ELR (cell line): ENCODE measurements at places on chromosomes 6 and 20.

DNA sequence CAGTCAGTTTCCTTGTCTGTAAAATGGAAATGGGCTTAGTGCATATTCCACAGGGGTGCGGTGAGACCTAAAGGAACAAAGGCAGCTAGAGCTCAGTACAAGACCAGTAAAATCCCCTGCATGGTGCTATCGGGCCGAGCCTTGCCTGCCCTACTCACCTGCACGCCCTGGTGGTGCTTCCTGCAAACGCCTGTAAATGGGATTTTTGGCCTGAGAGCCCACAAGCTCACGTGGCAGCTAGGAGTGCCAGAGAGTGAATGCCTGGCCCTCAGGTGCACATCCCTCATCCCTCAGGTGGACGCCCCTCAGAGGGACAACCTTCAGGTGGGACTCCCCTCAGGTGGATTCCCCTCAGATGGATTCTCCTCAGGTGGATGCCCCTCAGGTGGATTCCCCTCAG, 48.0 kb upstream of the VSX1 start:
- no peak for DNase-seq

DNA sequence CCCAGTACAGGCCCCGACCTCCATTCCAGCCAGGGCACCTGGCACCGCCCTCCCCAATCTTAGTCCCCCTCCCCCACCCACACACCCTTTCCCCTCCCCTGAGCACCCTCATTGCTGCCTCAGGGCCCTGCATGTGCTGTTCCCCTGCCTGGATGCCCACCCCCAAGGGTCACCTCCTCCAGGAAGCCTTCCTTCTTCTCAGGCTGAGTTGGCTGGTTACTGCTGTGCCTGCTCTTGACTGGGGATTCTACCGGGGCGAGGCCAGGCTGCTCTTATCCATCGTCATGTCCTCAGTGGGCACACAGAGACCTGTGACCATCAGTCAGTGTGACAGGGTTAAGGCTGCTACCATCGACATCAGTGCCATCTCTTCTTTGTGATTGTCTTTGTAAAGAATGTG, 23.6 kb downstream of the BHLHE23 start:
- DNase-seq: no peak

DNA sequence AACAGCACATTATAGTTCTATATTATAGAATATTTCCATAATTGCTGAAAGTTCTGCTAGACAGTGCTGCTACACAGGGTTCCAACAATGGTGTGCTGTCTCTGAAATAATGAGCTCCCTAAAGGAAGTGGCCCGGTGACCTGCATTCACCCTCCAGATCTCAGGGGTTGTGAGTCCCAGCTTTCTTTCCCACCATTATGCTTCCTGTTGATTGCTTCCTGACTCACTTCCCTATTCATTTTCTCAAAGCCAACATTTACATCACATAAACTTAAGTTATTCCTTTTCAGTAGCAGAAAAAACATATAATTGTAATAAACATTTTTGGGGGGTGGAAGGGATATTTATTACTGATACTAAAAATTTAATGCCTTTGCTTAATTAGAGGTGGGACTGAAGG, 12.9 kb upstream of the CCN6 start:
- DNase-seq: peak; percentile 83

DNA sequence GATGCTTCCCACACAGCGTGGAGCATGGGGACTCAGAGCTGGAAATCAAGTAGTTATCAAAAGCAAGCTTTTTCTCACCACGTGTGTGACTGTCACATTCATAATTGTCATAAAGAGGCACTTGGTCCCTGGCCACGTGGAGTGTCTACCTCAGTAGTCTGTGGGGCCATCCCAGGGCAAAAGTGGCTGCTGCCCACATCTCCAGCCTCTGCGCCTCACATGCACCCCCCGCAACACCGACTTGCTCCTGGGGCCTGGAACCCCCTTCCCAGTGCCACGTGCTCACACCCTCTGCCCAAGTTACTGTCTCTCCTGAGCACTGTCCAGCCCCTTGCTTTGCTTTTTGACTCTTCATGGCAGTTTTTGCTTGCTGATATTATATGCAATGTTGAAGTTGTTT, 133.2 kb upstream of the SNX9 start:
- no peak for DNase-seq

DNA sequence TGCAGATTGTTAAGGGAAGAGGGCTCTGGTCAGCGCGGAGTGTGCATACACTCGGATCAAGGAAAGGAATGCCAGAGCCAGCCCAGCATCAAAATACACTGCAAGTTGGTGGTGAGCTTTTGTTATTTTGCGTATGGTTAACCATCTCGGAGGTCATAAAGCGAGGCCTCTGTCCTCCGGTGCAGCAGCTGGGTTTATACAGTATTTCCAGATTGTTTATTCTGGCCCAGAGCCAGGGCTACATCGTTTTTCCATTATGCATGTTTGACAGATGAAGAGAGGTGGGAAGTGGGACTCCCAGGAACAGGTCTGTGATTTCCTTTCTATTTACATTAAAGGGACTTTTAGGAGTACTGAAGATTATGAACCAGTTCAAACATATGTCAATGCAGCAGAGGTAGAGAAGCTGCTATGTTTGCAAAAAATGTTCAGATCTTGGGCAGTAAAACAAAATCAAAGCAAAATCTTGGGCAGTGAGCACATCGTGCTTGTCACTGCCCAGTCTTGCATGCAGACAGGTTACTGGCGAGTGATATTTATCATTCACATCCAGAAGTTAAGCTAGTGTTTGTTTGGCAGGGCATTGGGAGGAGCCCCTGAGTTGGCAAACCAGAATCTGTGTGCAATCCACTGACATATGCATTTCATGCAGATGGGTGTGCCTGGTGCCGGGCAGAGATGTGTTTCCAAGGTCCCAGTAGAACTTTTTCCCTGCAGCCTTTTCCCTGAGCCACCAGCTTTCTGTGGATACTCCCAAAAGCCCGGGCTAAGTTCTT, 256.3 kb upstream of the TAB2 start:
- DNase-seq: no peak

GRCh38 chr6:37761554-37762271, 57.8 kb upstream of the ZFAND3 start:
- DNase-seq: no peak

DNA sequence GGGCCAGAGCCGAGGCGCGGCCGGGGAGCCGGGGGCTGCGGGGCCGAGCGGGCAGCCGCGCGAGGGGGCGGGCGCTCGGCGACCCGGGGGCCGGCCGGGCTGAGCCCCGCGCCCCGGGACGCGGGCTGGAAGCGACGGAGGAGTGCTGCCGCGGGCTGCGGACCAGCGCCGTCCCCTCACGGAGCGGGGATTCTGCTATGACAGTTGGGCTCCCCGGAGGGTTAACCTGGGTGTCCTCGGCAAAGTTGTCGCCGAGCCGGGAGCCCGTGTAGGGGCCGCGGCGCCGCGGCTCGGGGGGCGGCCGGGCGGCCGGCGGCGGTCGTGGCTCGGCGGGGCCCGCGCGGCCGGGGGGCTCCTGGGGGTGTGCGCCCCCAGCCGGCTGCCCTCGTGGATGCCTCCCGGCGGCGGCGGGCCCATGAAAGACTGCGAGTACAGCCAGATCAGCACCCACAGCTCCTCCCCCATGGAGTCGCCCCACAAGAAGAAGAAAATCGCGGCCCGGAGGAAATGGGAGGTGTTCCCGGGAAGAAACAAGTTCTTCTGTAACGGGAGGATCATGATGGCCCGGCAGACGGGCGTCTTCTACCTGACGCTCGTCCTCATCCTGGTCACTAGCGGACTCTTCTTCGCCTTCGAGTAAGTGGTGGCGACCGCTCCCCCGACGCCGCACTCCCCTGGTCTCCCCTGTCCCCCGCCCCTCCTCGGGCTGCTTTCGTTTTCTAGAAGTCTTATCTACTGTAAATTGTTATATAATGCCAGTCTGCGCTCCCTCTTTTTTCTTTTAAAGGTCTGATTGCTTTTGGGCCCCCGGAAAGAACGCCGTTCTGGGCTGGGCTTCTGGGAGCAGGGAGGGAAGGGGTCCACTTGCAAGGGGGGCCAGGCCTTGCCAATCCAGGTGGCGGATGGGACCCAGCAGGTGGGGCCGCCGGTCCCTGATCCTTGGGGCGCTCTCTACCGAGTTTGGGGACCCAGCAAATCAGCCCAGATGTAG, 936 bp downstream of the ZDHHC14 start:
- DNase-seq: peak; percentile 74

GRCh38 chr20:62359491-62360121, 7.5 kb downstream of the LAMA5 start:
- peak; percentile 96 for DNase-seq

GRCh38 chr6:4778086-4778485, 1.9 kb downstream of the CDYL start:
- DNase-seq: peak; percentile 55

DNA sequence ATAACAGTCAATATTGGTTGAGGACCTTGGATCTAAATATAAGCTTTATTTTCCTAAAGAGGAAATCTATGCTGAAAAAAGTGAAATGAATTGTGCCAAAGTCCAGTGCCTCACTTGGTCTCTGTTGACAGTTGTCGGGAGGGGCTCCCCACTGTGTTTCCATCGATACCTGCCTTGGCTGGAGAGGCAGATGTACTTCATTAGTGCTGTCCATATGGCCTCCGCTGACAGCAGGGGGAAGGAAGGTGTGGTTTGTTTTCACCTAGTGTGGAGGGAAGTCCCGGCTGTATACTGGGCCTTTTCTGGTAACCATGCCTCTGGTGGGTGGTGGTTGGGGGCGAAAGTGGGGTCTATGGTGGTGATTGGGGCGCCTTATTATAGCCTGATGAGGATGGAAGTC, 42.7 kb downstream of the CD2AP start:
- no peak for DNase-seq

DNA sequence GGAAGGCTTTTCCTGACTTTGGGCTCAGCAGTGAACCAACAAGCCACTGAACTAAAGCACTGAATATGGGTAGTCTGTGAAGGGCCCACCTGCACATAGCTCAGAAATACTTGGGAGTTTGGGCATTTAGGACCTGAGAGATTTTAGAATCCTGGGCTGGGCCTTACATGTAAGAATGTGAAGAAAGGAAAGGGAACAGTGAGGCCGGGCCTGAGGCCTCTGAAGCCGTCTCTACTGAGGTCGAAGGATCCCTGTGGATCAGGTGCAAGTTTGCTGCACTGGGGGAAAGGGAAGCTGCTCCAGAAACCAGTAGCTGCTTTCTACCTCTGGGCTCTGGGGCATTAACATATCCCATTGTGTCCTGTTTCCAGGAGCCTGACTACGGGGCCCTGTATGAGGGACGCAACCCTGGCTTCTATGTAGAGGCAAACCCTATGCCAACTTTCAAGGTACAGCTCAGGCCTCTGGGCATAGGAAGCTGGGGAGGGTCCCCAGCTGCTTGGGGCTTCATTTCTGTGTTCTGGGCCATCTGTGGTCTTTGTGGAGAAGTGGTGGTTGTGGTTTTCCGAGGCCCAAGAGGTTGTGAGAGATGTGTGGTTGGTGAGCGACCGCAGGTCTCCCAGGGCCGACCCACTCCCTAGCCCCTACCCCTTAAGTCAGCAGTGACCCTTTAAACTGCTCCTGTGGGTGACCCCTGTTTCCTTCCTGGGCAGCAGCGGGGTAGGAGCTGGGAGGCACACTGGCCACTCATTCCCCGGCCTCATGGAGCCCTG, 30.3 kb downstream of the PLCG1 start:
- no peak for DNase-seq

DNA sequence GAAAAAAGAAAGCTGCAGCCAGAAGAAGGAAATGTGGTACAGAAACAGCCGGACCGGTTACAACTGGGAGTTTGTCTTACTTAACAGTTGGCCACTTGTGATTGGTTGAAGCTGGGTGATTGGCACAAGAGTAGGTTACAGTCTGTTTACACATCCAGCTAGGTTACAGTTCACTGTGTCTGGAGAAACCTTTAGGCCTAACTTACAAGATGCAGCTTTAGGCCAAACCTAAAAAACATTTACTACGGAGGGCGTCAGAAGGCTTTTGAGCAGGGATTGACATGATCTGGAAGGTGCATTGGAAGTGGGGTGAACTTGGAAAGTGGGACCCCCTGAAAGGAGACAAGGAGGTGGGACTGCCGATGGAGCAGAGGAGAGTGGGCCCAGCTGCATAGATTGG, 122.3 kb downstream of the BANF2 start:
- DNase-seq: no peak

- no peak for DNase-seq
Measured at GRCh38 chr6:135072753-135073152, 18.1 kb upstream of the HBS1L start.

GRCh38 chr6:36559011-36559793, 11.9 kb upstream of the STK38 start:
- no peak for DNase-seq

GRCh38 chr20:440636-441035, 21.7 kb downstream of the TBC1D20 start:
- peak; percentile 40 for DNase-seq

GRCh38 chr20:61092251-61092650, 159.8 kb upstream of the CDH4 start:
- DNase-seq: no peak
